ENCODE measurements at places on chromosomes 2 and 18.

- peak; percentile 36 for DNase-seq
These were observed 35.7 kb downstream of the STEAP3 start for GRCh38 chr2:119259296-119259860.

GRCh38 chr2:27123302-27124150 is at the start of gene ABHD1:
Gene ABHD1, plus strand, starts transcription at chr2:27123815. Its CDS starts 134 bp downstream, at chr2:27123949.
- DNase-seq = peak; percentile 52

- DNase-seq = no peak
These were observed 259.6 kb upstream of the UBE2E3 start for GRCh38 chr2:180720829-180721228.

DNA sequence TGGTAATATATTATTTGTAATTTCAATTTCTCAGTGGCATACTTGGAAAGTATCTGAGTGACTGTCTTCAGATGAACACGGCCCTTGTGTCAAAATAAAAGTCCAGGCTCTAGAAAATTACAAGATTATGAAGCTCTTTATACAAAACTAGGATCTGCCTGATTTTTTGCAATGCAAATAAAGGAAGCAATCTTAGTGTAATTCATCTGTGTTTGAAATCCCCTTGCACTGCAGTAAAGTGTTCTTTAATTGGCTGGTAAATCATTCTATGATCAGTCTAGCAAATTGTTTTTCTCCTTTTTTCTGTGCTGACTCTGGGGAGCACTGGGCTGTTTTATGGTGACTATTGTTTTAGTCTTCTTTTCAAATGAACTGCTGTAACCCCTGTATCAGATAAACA is 1039.0 kb downstream of the SOCS6 start:
- DNase-seq = no peak

DNA sequence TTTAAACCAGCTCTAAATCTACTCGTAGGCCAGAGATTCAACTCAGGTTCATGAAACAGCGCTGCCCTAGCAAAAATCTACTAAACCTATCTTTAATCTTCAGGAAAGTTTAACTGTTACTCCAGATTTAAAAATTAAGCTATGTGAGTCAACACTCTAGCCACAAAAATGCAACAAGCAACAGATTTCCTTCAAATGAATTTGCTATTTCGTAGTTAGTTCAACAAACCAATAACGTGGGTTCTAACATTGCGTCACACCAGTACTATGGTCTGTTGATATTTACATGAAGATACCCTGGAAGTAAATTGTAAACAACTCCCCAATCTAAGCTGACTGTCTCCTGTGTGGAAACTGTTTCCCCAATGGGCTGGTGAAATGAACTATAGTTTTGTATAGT is 71.2 kb downstream of the FIGN start:
- DNase-seq = no peak

DNA sequence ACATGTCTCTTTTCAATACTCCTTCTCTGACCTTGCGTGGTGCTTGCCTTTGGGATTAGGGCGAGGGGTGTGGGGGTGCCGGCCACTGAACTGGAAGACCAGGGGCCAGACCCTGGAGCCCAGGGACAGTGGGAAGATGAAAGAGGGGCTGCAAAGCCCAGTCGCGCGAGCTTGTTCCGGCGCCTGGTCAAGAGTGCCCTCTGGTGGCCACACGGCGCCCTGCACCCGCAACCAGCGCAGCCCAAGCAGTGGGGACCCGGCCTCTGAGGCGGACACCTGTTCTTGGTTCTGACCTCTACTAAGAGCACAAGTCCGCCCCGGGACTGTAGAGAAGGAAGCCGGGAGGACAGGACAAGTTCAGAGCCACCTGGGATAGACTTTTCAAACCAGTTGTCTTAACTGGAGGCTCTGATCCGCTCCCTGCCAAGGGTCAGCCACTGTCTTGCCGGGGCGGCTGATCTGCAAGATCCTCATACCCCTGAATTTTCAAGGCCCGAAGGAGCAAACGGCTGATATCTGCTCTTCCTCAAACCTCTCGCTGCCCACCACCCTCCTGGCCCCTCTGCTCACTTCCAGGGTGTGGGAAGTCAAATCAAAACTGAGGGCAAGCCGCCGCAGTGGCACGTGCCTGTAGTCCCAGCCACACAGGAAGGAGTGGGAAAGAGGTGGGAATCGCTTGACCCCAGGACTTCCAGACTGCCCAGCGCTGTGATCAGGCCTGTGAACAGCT is 14.9 kb upstream of the MSH6 start:
- no peak for DNase-seq

DNA sequence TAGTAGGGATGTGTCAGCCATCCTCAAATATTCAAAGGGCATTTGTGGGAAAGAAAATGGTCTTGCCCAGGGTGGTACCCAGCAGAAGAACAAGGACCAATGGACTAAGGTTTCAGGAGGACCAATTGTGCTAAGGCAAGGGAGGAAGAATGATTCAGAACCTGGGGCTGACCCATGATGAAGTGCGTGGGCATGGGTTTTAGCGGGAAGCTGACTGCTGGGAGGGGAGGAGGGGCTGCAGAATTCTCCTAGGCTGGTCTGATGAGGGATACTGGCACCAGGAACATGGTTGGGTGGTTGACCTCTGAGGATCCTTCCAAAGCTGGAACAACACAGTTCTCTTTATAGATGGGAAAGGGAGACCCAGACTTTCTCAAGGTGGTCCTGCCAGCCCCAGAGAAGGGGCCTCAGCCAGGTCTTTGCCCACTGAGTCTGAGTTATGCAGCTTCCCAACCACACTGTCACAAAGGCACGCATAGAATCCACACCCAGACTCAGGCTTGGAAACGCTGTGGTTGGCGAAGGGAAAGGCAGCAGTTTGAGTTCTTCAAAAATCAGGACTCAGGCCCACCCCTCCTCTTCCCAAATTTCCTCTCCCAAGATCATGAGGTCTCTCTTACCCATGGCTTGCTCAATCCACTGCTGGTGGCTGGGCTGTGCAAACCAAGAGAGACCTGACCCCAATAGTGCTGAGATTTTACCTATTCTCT is 37.3 kb downstream of the MARCO start:
- no peak for DNase-seq

- no peak for DNase-seq
These were observed 124.1 kb upstream of the NOSTRIN start for GRCh38 chr2:168678153-168678853.

All from nucleus accumbens (tissue), 56 donors.